Renal cortex interstitium (tissue), 15 donors: ENCODE measurements at places on chromosomes 13 and 19. TPM values are rescaled to one million over a fixed set of nuclear protein-coding genes. Genes with fewer than 3 reads are reported as not detected.

DNA sequence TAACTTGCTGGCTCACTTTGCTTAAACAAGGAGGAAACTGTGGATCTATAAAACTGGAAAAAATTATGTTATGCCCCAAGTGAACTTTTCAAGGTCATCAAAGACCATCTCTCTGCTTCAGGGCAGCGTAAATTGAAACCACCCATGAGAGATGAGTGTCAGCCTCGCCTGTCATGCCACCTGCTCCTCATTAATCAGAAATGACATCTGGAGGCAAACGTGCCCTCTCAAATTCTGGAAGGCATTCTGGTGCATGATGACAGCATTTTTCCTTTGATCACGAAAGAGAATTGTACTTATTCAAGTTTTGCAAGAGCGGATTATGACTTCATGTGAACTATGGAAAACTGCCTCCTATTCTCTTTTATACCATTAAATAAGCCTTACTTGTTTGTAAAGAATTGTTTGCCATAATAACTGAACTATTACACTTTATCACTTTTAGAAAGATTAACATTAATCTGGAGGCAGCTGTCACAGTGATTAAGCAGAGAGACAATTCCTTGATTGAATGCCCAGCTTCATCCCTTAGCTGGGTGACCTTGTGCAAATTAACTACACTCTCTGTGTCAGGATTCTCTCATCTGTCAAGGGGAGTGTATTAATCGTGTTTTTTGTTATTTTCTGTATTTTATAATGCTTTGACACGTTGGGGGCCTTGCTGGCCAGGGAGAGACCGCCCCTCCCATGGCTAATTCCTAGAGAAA is 17.0 kb upstream of the SACS start:
- no peak for DNase-seq

DNA sequence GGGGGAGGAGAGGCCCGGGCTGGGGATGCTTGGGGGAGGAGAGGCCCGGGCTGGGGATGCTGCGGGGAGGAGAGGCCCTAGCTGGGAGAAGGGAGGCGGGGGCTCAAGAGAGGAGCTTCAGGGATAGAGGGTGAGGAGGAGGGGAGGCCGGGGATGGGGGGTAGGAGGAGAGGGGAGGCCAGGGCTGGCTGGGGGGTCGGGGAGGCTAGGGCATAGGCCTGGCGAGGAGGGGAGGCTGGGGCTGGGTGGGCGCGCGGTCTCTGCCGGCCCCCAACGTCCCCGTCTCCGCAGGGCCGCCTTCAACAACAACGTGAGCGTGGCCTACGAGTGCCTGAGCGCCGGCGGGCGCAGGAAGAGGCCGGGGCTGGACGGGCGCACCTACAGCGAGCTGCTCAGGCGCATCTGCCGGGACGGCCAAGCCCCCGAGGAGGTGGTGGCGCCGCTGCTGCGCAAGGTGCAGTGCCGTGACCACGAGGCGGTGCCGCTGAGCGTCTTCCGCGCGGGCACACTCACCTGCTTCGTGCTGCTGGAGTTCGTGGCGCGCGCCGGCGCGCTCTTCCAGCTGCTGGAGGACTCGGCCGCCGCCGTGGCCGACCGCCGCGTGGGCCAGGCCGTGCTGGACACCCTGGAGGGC is 11.4 kb downstream of the TPGS1 start:
- DNase-seq = no peak

Gene ZNF835
- 3.5 TPM for polyA plus RNA-seq

Gene FARP1
- polyA plus RNA-seq = 255 TPM

DNA sequence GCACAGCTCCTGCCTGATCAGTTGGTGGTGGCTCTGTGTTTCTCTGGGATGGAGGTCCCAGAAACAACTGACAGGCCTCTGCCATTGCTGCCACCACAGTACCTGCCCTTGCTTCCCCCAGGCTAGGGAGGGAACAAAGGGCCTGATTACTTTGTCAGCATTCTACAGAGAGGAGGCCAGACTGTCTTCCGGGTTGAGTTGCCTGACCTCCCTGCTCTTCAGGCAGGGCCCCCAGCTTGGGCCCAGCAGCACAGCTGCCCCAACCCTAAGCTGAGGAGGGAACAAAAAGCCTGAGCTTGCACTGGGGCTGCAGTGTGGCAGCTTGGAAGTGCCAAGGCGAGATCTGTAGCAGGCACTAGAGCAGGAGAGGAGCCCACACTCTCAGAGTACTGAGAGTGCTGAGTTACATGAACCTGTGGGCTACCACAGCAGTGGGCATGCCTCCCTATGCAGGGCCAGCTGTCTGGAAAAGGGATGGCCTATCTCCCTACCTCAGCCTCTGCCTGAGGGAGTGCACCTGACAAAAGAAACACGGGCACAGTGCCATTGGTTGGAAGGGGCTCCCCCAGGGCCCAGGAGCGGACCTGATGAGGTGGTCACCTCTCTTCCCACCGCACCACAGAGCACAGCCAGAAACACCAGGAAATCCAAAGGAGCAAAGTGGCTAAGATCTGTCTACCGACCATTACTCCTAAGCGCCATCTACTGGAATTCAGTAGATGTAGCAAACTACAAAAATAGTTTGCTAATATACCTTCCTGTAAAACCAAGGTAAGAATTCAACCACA is 24.4 kb downstream of the SLC25A15 start:
- no peak for DNase-seq

Gene AMH
- polyA plus RNA-seq = 2.8 TPM

Gene C19orf38
- 2.5 TPM for polyA plus RNA-seq

- DNase-seq = no peak
Observed at GRCh38 chr19:28374971-28375370, 838.0 kb downstream of the UQCRFS1 start.

- no peak for DNase-seq
Observed at GRCh38 chr13:23848646-23849141, 40.5 kb downstream of the MIPEP start.

- no peak for DNase-seq
Observed at GRCh38 chr13:41985788-41986508, 25.0 kb upstream of the VWA8 start.

Gene ISOC2
- 45.4 TPM for polyA plus RNA-seq

Gene ZNF560
- 0.93 TPM for polyA plus RNA-seq

Gene OBI1
- polyA plus RNA-seq = 19.7 TPM

GRCh38 chr13:85771856-85772255 is 27.4 kb downstream of the SLITRK6 start:
- DNase-seq = no peak

Gene DHPS
- polyA plus RNA-seq = 103 TPM

Gene MBD3L2
- not detected for polyA plus RNA-seq

- DNase-seq = no peak
Observed at GRCh38 chr13:74040200-74040599, 94.0 kb downstream of the KLF12 start.

- no peak for DNase-seq
Observed at GRCh38 chr13:93430381-93430780, 203.8 kb downstream of the GPC6 start.

Gene TMEM145
- polyA plus RNA-seq = 0.72 TPM

Gene LENG9
- 3.3 TPM for polyA plus RNA-seq

Gene ZNF57
- polyA plus RNA-seq = 7.6 TPM

Gene ZNF529
- 29.9 TPM for polyA plus RNA-seq

DNA sequence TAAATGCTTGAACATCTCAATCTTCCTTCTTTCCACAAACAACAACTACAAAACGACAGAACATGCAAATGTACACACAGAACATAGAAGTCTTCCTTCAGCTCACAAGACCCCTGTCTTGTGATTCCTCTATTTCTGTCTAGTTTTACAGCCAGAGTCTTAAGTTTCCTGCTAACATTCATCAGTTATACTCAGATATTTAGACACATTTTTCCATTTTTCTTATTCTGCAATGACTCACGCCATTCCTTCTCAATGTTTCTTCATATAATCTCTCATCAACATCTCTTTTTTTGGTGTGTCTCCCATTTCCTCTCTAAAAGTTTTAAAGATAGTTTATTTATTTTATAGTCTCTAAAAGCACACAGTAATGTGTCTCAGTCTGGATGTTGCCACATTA is 1872.9 kb upstream of the PCDH20 start:
- DNase-seq = no peak

GRCh38 chr13:33402975-33403374 is 117.4 kb upstream of the STARD13 start:
- DNase-seq = no peak

Gene ABHD8
- 6.2 TPM for polyA plus RNA-seq

Gene KLK14
- 0.23 TPM for polyA plus RNA-seq

Gene KCNJ14
- 0.72 TPM for polyA plus RNA-seq

GRCh38 chr13:49516467-49516866 is 20.7 kb downstream of the PHF11 start:
- no peak for DNase-seq

Gene DACH1
- polyA plus RNA-seq = 109 TPM

DNA sequence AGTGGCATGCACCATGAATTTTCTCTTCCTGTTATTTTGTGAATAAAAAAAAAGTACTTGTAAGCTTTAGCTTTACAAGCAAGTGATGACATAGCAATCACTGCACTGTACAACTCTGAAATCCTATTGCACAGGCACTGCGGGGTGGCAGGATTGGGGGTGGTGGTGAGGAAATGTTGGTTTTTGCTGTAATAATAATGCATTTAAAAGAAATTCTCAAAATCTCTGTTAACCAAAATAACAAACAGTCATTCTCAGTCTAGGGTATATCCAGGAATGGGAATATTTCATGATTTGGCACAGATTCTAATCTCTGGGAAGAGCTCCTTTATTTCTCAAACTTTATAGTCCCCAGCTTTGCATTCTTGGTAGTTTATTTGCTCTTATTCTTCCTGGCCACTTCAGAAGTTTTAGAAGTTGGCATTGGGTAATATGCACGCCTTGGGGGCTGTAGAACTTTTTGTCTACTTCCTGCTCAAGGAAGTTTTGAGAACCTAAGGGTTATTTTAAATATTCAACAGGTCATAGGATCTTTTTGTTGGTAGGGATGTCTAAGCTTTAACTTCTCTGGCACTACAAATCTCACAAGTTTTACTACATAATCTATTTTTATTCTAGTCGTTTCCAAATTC is 353.0 kb upstream of the KLF12 start:
- no peak for DNase-seq

DNA sequence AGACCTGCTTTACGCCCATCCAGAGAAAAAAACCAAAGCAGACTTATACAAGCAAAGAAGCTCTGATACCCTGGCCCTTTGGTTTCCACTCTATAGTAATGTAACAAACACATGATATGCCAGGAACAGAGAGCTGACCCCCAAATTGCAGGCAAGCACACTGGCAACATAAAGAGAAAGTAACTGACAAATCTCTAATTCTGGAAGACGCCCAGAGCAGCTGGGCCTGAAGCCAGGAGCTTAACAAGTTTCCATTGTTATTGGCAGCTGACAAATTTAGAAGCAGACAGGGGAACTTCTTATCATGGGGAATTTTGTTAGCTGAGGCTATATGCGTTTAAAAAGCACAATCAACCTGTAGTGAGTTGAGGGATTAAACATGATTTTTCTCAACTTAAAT is 158.0 kb downstream of the DLEU7 start:
- no peak for DNase-seq

DNA sequence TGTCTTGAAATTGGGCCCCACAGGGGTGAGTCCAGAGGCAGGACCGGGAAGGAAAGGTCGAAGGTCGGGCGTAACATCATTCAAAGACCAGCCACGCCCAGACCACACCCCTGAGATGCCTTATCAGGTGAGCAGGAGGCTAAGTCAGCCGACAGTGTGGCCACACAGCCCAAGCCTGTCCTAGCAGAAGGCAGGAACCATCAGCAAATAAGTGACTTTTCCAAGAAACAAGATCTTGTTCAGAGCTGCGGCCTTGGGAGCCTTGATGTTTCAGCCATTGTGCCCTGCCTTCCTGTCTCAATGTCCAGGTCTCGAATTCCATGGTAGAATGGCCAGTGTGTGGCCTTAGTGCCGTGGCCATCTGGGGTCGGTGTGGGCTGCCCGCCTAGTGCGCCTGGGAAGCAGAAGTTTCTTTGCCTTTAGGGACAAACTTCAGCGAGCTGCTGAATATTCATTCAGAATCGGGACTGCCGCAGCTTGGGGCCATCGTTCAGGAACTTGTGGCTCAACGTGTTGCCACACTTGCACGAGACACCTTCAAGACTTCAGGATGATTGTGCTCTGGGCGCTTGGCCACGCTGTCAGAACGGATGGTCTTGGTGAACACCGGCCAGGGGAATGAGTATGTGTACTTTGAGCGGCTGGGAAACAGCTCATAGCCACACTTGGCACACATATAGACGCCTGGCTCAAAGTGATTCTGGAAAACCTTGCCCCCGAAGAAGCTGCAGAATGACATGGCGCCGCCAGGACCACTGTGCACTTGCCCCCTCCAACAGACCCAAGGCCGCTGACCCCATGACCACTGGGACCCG is 6.1 kb upstream of the IFNL4 start:
- no peak for DNase-seq

Gene TEX101
- polyA plus RNA-seq = not detected

GRCh38 chr13:111503905-111504695 is 183.7 kb downstream of the TEX29 start:
- DNase-seq = no peak

DNA sequence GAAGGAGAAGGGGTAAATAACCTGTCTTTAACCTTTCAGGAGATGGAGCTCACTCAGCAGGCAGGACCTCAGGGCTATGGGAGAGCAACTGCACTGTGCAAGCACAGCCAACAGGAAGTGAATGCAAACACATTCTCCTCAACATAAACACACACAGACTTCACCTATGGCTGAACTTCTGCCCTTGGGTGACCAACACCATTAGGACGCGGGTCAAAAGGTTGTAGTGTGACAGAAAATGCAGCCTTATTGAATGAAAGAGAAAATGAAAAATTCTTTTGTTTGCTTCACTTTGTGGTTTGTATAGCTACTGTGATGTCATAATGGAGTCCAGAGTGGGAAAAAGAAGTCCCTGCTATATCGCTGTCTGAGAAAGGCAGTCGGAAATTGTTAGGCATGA is 323.0 kb downstream of the NDFIP2 start:
- DNase-seq = no peak

GRCh38 chr19:14383661-14384555 is 2.7 kb downstream of the ADGRE5 start:
- DNase-seq = no peak

DNA sequence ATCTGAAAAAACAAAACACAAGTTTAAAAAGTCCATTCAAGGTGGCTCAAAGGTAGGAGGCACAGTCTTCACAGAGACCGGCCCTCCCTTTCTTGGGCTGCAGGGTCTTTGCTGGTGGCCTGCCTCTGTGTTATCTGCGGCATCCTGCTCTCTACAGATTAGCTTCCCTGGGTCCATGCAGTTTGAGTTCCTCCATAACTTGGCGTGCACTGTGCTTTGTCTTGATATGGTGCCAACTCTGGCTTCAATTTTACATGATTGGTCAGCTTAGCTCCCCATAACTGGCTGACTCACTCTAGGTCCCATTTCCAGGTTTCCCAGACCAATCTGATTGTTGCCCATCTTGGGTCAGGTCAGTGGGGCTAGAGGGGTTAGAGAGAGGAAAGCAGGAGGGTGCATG is 41.8 kb downstream of the TPT1 start:
- no peak for DNase-seq

DNA sequence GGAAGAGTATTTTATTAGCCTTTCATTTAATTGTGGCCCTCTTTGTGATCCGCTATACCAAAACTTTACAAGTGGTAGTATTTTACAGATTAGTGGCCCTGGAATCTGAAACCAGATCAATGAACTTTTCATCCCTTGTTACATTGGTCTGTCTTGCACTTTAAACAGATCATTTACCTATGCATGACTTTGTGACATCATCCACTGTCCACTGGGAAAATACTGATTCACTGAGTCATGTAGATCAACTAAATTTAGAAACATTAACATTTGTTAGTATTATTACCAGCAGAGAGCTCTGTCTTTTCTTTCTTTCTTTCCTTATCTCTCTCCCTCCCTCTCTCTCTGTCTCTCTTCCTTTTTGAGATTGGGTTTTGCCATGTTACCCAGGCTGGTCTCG is 17.5 kb downstream of the PCDH8 start:
- DNase-seq = no peak

GRCh38 chr13:95247171-95247570 is 54.1 kb downstream of the ABCC4 start:
- DNase-seq = no peak
